ENCODE measurements at places on chromosomes 1 and 21.

DNA sequence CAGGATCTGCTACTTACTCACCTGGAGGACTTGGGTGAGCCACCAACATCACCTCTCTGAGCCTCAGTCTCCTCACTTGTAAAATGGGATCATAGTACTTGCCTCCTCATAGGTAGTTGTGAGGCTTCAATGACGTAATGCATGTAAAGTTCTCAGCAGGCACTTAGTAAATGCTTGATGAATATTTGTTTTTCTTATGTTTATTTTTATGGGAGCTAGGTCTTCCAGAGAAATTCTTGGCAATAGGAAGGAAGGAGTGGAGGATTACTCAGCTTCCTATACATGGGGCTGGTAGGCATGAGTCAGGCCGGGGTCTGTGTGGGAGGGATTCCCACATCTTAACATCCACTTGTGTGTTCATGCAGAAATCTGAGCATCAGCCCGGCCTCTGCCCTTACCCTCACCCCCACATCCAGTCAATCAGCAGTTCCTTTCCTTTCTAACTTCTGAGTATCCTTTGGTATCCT is 95.4 kb upstream of the USP24 start:
- DNase-seq = no peak

GRCh38 chr1:232512712-232513111 is 117.2 kb downstream of the SIPA1L2 start:
- no peak for DNase-seq

GRCh38 chr1:155472491-155473083 is 90.0 kb downstream of the ASH1L start:
- DNase-seq = no peak

- DNase-seq = no peak
These were observed 39.6 kb downstream of the FCER1A start for GRCh38 chr1:159341736-159342135.

GRCh38 chr1:39799770-39800470 is 11.3 kb upstream of the BMP8B start:
- no peak for DNase-seq

GRCh38 chr1:197807216-197807615 is 31.9 kb upstream of the DENND1B start:
- DNase-seq = no peak

- peak; percentile 43 for DNase-seq
These were observed at the start of gene C21orf91 for GRCh38 chr21:17819114-17819876. Gene C21orf91, minus strand, starts transcription at chr21:17819356. Its CDS starts 1,038 bp downstream, at chr21:17818318.

- DNase-seq = no peak
These were observed 83.1 kb downstream of the ESRRG start for GRCh38 chr1:216640100-216640499.

- DNase-seq = no peak
These were observed 2.4 kb upstream of the USP33 start for GRCh38 chr1:77762072-77762476.

DNA sequence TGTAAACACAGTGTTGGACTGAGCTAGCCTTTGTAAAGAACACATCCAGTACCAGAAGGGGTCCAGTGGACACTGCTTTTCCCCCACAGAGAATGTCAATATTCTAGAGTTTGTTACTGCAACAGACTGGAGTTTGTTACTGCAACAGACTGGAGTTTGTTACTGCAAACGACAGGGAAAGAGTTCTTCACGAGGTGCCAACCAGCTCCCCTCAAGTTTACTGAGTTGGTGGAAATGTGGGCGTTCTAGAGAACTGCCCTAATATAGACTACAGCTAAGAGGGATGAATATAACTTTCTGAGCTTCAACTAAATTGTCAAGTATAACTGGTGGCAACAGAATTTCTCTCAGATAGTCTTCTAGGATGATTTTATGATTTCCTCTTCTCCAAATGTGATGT is 73.8 kb upstream of the NEK2 start:
- no peak for DNase-seq

GRCh38 chr1:21865943-21866706 is 54.1 kb downstream of the LDLRAD2 start:
- DNase-seq = no peak

All from esophagus squamous epithelium (tissue), 5 donors.